ENCODE measurements at places on chromosomes 6 and 20. TPM values are rescaled to one million over a fixed set of nuclear protein-coding genes. Genes with fewer than 3 reads are reported as not detected.

PAQR8 gene
- total RNA-seq = 4.4 TPM

HEY2 gene
- total RNA-seq = 0.63 TPM

BHLHE23 gene
- total RNA-seq = not detected

VWA7 gene
- 0.26 TPM for total RNA-seq

DSTN gene
- total RNA-seq = 302 TPM

SYCP2 gene
- total RNA-seq = 0.36 TPM

MCHR2 gene
- total RNA-seq = not detected

RSPO3 gene
- total RNA-seq = 8.0 TPM

SMLR1 gene
- total RNA-seq = not detected

FGD2 gene
- total RNA-seq = not detected

COL12A1 gene
- 724 TPM for total RNA-seq

RIN2 gene
- 50.4 TPM for total RNA-seq

Data from smooth muscle cell of the pulmonary artery (primary cell).